ENCODE measurements at places on chromosomes 13 and 19. TPM values are rescaled to one million over a fixed set of nuclear protein-coding genes. Genes with fewer than 3 reads are reported as not detected.
A peak's percentile ranks its signal among the peaks of the same experiment; 100 is the strongest.

DNA sequence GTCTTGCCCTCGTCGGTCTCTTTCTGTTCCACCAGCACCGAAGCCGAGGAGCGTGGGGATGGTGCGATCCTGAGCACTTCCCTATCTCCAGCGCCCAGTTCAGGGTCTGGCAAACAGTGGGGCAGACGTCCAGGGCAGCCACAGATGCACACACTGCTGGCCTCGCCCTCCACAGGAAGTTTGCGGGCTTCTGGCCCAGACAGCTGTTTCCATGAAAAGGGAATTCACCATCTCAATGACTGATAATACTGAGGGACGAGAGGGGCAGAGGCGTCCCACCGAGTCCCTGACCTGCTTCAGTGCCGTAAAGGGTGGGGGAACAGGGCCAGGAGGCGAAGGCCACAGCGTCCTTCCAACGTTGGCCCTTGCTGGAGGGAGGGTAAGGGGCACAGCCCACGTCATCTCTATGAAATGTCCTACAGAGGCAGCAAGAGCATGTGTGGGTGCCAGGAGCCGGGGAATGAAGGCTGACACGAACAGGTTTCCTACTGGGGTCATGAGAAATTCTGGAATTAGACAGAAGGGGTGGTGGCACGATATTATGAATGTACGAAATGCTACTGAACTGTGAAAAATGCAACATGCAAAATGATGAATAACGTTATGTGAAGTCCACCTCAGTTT lies 19.5 kb downstream of the SHC2 start:
- peak; percentile 18 for DNase-seq

DNA sequence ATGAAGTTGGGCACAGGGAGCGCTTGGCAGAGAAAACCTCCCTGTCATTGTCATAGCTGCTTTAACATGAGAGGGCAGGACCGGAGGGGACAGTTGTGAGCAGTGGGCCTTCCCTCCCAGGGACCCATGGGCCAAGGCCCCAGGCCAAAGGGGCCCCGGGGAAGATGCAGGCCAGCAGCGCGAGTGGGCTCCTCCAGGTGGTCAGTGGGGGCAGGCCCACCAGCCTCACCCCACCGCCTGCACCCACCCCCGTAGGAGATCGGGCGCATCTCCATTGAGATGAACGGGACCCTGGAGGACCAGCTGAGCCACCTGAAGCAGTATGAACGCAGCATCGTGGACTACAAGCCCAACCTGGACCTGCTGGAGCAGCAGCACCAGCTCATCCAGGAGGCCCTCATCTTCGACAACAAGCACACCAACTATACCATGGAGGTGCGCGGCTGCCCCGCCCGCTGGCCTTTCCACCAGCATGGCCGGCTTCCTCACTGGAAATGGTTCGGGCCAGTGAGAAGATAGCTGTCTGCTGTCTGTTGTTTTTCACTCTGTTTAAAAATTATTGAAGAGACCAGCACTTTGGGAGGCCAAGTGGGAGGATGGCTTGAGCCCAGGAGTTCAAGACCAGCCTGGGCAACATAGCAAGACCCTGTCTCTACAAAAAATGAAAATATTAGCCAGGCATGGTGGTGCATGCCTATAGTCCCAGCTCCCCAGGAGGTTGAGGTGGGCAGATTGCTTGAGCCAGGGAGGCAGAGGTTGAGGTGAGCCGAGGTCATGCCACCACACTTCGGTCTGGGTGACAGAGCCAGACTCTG lies 18.6 kb downstream of the CAPN12 start:
- DNase-seq, result no peak

Gene DCLK1
- 3.1 TPM for total RNA-seq

DNA sequence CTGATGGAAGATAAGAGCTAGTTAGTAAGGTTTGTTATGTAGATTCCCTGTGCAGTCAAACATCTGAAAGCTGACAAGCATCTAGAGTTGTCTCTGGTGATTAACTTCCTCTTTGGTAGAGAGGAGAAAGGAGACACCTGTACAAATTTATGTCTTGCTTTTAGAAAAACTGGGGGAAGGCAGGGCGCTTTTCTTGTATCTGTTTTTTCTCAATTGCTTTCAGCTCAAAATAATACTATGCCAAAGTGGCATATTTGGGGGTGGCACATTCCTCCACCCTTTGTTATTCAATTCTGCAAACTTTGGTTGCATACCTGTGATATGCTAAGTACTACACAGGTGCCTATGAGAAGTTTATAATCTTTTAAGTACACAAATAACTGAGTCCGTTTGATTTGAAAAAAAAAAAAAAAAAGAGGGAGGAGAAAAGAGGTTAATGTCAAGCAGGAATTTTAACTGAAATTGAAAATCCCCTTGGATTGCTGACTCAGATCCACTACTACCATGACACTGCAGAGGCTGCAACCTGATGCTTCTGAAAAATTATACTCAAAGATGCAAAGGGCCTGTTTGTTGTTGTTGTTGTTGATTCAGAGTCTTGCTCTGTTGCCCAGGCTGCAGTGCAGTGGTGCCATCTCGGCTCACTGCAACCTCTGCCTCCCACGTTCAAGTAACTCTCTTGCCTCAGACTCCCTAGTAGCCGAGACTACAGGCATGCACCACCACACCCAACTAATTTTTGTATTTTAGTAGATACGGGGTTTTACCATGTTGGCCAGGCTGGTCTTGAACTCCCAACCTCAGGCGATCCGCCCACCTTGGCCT lies 164.8 kb upstream of the NBEA start:
- DNase-seq, result no peak

DNA sequence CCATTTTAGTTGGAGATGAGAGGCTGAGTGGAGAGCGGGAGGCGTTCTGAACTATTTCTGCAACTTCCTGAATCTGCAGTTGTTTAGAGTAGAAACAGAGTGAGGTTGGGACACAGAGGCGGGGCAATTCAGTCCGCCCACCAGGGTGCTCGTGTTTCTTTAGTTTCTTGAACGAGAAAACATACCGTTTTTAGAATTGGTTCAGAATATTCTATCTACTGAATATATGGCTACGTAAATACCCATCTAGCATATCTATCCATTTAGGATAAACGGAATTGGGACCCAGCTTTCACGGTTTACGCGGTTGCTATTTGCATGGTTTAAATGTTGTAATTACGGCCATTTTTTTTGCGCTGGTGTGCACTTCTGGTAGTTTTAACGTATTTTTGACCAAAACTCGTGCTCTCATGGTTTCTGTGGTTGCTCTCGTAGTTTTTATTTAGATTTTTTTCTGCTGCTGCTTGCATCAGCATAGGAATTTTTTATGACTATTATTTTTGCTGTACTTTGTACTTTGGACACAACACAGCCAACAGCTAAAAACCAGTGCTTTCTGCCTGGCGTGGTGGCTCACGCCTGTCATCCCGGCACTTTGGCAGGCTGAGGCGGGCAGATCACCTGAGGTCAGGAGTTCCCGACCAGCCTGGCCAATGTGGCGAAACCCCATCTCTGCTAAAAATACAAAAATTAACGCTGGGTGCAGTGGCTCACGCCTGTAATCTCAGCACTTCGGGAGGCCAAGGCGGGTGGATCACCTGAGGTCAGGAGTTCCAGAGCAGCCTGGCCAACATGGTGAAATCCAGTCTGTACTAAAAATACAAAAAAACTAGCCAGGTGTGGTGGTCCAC lies 32.7 kb downstream of the TIMM13 start:
- DNase-seq, result no peak

- DNase-seq, result no peak
Measured at GRCh38 chr13:111861766-111862366, 205.1 kb upstream of the SOX1 start.

GRCh38 chr13:25147638-25148401 lies 24.3 kb downstream of the AMER2 start:
- no peak for DNase-seq

Gene CEACAM3
- total RNA-seq, result not detected

GRCh38 chr19:57068921-57069697 lies 50.7 kb upstream of the USP29 start:
- DNase-seq, result no peak
